LoVo (cell line): ENCODE measurements at places on chromosomes 1 and 21.

DNA sequence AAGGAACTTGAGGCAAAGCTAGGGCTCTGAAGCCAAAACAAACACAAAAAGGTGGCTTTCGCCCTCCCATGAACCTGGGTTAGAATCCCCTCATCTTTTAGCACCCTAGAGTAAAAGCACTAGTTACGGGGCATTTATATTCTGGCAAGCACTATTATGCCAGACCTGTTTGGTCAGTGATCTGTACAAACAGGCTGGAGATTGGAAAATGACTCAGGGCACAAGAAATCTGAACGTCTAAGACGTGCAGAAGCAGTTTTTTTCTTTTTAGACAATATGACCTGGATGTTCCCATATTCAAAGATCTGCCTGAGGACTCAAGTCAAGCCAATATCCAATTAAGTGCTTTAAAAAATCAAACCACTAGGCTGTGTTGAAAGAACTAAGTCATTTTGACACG lies 3.0 kb downstream of the ZNF436 start:
- DNase-seq = no peak

DNA sequence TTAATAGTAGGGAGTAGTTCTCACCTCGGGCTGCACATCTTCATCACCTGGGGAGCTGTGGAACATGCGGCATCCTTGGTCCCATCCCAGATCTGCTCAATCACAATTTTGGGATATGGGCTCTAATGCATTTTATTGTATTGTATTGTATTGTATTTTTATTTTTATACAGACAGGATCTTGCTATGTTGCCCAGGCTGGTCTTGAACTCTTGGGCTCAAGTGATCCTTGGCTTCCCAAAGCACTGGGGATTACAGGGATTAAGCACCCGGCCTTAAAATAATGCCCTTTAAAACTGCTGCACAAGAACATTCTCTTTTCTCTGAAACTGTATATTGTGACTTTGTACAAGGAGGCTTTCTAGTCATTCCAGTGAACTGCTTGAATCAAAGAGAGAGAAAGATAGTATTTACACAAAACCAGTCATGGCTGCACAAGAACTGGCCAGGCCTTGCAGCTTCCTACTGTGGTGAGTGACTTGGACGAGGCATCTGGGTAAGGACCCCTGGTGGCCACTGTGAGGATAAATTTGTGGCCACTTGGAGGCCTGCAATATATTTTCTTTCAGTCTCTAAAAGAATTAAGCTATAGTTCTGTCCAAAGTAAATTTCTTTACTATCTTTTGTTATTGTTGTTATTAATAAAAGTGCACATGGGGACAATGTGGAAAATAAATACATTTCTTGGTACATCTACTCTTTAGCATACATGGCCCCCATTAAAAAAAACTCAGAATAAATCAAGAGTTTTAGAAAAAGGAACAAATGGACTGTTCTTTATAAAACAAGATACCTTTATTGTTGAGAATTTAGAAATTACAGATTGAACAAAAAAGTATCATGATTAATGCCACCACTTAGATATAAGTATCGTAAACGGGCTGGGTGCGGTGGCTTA lies 48.0 kb downstream of the TBCE start:
- DNase-seq = peak; percentile 67

- peak; percentile 94 for DNase-seq
Measured at GRCh38 chr1:16904560-16905109, 8.9 kb downstream of the RNU1-2 start.

DNA sequence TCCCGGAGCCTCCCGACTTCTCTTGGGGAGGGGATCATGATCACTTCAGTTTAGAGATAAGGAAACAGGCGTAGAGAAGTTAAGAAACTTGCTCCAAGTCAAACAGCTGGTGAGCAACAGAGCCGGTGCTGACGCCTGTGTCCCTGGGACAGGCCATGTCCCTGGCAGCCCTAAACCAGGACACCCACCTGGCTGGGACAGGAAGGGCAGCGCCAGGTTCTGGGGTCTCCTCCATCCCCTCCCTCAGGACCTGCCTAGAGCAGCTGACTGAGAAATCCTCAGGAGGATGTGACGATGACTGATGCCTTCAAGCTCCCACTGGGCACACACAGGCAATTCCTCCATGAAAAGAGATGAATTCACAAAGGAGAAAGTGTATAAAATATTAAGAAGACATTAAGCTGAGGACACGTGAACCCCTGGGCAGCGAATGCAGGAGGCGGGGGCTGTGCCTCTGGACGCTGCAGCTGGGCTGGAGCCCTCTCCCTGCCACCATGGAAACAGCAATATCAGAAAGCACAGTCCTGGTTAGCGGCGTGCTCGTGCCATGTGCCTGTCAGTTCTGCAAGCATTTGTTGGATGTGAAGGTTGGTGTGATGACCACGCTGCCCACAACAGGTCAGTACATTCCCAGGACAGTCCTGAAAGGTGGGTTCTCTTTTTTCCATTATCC lies 40.1 kb upstream of the C1orf174 start:
- no peak for DNase-seq

DNA sequence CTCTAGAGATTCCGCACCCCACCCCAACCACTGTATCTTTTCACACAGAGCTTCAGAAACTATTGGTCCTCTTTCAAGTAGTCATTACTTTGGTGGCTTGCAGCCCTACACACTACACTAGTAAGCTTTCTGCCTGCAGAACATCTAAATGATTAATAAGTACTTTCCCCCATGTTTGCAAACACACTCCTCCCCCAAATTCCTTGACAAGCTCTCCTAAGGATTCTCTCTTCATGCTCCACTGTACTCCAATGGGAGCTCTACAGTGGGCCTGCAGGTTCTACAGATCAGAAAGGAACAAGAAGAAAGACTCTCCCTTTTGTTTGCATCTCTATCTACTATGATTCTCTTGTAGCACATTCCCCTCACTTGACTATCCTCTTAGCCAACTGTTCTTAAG lies 16.3 kb upstream of the NUF2 start:
- DNase-seq = no peak

DNA sequence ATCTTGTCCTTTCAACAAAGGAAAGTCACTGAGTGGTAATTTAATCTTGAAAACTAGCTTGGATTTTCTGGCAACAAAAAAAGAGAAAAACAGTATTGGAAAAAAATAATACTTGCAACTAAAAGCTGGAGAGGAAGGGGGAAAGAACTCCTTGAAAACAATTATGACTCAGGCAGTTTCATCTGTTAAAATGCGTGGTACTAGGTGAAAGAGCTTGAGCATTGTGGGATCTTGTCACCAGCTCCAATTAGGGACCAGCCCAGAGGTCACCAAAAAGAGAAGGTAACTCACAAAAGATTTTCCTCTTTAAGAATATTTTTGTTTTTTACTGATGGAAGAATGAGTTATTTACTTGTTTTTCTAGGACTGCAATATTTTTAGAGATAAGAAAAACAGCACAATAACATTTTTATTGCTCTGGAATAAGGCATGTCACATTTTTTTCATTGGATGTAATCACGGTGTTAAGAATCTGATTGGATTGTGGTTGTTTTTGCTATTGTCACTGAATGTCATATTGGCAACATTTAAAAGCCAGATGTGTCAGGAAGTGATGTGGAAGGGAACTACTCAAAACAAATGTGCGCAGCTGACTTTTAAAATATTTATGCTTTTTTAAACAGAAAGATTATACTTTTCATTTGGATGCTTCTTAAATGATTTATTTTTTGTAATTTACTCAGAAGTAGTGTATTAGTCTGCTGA lies 78.5 kb upstream of the ADAMTS5 start:
- no peak for DNase-seq

DNA sequence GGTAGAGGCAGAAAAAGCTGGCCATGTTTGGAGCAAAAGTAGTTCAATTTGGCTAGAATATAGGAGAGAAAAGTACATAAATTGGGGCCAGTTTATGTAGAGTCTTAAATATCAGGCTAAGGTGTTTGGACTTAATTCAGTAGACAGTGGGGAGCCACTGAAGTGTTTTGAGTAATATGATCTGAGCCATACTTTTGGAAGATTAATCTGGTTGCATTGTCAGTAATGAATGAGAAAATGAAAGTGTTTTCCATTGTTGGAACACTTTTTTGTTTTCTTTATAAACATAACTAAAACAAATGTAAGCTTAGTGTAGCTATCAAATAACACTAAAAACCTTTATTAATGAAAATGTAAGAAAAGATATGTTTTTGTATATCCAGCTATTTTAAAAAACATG lies 42.1 kb downstream of the POU2F1 start:
- DNase-seq = no peak

GRCh38 chr1:39124282-39124681 lies 80.2 kb upstream of the MACF1 start:
- DNase-seq = no peak

- DNase-seq = no peak
Measured at GRCh38 chr1:177190308-177190970, 19.7 kb downstream of the BRINP2 start.

- DNase-seq = no peak
Measured at GRCh38 chr21:44038063-44038462, 26.0 kb downstream of the TRAPPC10 start.

DNA sequence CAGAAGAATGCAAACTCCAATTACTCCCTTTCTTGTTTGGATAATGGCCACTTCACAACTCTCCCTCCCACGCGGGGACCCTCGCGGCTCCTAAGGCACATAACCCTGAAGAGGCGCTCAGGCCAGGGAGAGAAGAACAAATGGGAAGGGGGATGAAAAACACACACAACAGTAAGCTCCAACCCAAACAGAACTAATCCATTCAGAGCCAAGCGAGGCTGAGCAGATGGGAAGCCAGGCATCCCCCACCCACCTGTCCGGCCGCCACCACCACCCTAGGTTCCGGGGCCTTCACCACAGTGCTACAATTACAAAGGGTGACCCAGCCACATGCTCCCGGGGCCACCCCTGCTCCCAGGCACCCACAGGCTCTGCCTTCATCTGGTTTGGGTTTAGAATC lies 101.5 kb downstream of the MRPL37 start:
- no peak for DNase-seq

DNA sequence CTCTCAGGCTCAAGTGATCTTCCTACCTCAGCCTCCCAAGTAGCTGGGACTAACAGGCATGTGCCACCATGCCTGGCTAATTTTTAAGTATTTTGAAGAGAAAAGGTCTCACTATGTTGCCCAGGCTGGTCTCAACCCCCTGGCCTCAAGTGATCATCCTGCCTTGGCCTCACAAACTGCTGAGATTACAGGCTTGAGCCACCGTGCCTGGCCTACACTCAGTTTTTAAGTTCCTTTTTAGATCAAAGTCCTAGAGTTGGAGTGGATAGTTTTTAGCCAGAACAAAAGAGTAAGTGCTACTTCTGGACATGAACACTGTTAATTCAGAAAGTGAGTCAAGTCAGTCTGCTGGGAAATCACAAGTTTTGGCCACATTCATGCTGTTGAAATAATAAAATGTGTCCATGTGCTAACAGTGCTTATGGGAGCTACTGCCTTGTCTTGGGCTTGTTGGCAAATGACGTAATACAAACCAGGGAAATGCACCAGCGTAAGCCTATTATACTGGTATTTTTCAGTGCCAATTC lies 84.2 kb downstream of the NDUFS5 start:
- no peak for DNase-seq

DNA sequence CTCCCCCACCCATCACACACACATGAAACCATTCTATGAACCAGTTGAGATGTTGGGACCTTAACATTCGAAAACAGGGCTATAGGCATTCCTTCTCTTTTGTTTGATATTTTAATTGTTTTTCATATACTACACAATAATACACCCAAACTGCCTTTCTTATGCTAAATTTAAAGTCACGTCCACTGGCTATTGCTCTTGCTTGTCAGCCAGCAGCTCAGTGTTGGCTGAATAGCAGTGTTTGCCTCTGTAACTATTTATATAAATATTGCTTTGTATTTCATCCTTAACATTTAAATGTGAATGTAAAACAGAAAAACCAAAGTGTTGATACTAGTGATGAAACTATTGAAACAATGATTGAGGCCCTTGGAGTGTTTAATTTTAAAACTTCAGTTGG lies 234.4 kb upstream of the KCNK2 start:
- DNase-seq = no peak

GRCh38 chr1:94058766-94059165 lies 62.2 kb downstream of the ABCA4 start:
- DNase-seq = no peak

DNA sequence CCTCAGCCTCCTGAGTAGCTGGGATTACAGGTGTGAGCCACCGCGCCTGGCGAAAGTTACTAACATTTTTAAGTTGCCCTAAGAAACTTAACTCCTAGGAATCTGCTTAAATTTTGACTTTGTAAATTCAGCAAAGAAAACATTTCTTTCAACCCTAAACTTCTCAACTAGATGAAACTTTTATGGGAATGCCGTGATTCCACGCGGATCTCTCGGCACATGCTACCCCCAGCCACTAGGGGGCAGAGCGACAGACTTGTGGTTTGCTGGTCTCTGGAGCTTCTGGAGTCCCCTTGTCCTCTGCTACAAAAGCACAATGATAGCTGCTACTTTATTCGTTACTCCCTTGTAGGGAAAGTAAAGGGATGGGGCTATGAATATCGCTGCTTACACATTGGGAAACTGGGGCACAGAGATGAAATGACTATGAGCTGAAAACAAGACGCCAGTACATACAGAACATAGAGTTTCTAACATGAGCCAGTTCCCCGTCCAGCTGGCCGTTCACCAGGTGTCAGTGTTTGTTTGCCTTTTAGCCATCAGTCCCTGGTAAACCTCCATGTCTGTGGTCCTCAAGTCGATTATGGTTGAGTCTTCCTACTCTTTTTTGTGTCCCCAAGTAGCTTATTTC lies 114.7 kb downstream of the PBX1 start:
- DNase-seq = no peak

DNA sequence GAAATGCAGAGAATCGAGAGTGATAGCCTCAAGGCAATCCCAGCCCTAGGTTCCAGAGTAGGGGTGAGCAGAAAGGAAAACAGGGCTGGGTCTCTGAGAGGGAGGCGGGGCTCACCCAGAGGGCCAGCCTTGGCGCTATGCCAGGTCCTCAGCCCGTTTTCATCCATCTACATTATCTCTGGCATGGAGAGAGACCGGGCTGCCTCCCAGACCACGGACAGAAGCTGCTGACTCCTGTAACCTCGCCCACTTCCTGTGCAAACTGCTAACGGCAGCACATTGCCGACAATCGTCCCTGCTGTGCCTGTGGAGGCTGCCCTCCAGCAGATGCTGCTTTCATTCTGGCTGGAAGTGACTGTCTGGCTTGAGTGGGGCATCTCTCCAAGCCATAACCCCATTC lies 569.1 kb downstream of the NPHP4 start:
- peak; percentile 4 for DNase-seq

DNA sequence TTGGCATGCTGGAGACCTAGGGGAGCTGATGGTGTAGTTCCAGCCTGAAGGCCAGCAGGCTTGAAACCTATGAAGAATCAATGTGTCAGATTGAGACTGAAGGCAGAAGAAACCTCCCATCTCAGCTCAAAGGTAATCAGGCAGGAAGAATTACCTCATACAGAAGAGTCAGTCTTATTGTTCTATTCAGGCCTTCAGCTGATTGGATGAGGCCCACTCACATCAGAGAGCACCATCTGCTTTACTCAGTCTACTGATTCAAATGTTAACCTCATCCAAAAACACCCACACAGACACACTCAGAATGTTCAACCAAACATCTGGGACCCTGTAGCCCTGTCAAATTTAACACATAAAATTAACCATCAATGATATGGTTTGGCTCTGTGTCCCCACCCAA lies 13.7 kb upstream of the CCN1 start:
- DNase-seq = no peak
